ENCODE measurements at places on chromosomes 3 and 15.

DNA sequence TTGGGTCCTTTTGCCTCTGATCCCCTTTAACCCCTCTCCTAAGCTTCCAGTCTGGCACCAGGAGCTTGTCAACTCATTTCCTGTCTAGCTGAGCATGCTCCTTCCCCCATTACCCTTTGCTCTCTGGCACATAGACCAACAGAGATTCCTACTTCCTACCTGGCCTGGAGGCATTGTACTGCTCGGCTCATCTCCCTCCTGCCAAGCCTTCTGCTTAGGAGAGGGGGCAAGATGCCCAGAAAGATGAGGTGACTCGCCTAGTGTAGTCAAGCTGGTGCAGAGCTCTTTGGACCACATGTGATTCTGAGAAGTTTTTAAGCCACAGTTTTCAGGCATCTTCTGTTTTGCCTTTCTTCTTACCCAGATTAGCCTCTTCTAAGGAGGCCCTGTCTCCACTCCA is 95.4 kb downstream of the ZNF621 start:
- DNase-seq: no peak

DNA sequence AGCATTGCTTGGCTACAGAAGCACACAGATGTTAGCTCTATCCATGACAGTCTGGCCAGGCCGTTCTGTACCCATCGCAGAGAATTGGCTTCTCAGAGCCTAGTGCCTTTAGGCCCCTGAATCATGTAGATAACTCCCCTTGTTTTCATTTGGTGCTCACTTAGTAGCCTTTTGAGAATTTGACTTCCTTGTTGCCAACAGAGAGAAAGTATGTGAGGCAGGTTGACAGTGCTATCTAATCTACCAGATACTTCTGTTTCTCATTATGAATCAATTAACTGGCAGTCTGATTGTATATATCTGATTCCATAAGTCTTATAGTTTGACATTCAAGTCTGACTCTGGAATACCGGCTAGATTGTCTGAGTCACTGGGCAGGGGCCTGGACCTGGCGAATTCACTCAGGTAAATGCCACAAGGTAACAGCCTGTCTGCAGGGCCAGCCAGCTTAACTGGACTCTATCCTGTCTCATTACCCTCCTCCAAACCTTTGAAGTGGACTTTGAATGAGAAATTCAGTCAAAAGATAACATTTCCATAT is 160.2 kb downstream of the GHSR start:
- no peak for DNase-seq

DNA sequence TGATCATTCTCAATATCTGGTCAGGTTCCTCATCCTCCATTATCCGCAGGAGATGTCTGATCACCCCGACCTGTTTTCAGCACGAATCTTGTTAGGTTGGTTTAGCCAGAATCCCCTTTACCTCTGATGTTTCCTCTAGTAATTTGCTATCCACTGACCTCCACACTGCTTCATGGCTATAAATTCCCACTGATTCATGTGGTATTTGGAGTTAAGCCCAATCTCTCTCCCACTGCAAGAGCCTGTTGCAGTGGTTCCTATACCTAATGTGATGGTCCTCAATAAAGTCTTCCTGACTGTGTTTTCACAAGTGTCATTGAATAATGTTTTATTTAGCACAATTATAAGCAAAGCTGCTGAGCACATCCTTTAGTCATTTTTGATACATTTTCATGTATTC is 124.8 kb upstream of the CNTN3 start:
- no peak for DNase-seq

DNA sequence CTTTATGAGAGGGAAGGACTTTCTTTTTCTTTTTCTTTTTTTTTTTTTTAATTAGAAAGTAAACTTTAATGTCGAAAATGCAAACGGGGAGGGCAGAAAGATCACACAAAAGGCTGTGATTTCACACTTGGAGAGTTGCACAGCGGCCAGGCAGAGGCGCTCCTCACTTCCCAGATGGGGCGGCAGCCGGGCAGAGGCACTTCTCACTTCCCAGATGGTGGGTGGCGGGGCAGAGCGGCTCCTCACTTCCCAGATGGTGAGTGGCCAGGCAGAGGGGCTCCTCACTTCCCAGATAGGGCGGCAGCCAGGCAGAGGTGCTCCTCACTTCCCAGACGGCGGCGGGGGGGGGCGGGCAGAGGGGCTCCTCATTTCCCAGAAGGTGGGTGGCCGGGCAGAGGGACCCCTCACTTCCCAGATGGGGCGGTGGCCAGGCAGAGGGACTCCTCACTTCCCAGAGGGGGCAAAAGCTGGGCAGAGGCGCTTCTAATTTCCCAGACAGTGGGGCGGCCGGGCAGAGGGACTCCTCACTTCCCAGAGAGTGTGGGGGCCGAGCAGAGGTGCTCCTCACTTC is 88.6 kb downstream of the ATP2B2 start:
- DNase-seq: no peak

- no peak for DNase-seq
Measured at GRCh38 chr3:117651246-117651645, 941.7 kb downstream of the TUSC7 start.

- no peak for DNase-seq
Measured at GRCh38 chr3:135181408-135181807, 386.3 kb downstream of the EPHB1 start.

DNA sequence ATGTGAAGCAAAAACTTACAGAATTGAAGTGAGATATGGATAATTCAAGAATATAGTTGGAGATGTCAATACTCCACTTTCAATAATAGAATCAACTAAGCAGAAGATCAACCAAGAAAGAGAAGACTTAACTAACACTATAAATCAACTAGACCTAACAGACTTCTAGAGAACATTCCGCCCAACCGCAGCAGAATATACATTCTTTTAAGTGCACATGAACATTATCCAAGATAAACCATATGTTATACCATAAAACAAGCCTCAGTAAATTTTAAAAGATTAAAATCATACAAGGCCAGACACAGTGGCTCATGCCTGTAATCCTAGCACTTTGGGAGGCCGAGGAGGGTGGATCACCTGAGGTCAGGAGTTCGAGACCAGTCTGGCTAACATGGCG is 5.5 kb upstream of the TEX55 start:
- no peak for DNase-seq

- no peak for DNase-seq
Measured at GRCh38 chr3:17645074-17645698, 97.2 kb downstream of the TBC1D5 start.

- no peak for DNase-seq
Measured at GRCh38 chr3:171811295-171811912, 1.1 kb upstream of the PLD1 start.

GRCh38 chr3:162072656-162073164 is 576.1 kb downstream of the OTOL1 start:
- DNase-seq: no peak

GRCh38 chr3:127260826-127261555 is 26.9 kb downstream of the PRR20G start:
- no peak for DNase-seq

DNA sequence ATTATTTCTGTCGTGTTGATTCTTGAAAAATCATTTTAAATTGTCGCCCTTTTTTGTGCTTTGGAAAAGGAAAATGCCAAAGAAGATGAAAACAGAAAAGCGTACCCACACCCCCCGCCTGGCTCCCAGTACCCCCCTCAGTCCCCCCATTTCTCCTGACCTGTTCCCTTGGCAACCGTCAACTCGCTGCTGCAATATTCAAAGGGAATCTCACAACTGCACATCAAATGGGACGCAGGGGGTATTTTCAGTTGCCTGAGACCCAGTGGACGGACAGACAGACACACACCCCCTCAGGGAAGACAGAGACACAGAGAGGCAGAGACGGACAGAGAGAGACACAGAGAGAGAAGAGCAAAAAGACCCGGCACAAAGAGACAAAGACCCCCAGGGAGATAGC is 83.5 kb upstream of the PRR20G start:
- DNase-seq: no peak

DNA sequence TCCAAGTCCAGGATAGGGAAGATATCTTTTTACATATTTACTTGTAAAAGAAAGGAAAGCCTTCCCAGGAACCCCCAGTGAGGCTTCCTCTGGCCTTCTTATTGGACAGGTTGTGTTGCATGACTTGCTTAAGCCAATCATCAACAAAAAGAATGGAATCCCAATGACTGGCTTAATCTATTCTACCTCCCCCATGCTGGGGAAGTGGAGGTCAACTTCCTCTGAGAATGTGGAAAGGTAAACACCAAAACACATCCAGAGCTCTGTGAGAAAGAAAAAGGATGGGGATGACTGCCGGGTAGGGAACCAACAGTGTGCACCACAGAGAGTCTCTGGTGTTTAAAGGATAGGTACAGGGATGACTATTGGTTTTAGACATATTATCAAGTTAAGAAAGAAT is 25.1 kb downstream of the TNIK start:
- DNase-seq: no peak

DNA sequence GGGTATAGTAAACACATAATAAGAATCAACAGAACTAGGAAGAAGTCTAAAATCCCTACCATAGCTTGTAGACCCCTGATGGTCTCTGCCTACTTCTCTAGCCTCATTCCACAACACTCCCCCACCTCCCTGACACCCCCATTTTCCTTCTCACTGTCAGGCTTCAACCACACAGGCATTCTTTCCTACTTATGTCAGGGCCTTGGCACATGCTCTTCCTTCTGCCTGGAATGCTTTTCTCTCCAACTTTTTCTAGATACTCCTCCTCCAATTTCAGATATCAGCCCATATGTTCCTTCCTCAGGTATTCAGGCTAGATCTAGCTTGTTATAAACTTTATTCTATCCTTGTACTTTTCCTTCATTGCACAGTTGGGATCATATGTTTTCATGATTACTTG is 106.0 kb upstream of the MRPL3 start:
- DNase-seq: no peak

GRCh38 chr3:46656778-46657556 is 36.5 kb downstream of the ALS2CL start:
- DNase-seq: no peak

All from activated CD8-positive, alpha-beta memory T cell treated with anti-CD3 and anti-CD28 coated beads, Interleukin-2, amount 50 U/mL, for 48 hours (primary cell).